AG08396 (cell line): ENCODE measurements at places on chromosomes 2 and 18.
A peak's percentile ranks its signal among the peaks of the same experiment; 100 is the strongest.

DNA sequence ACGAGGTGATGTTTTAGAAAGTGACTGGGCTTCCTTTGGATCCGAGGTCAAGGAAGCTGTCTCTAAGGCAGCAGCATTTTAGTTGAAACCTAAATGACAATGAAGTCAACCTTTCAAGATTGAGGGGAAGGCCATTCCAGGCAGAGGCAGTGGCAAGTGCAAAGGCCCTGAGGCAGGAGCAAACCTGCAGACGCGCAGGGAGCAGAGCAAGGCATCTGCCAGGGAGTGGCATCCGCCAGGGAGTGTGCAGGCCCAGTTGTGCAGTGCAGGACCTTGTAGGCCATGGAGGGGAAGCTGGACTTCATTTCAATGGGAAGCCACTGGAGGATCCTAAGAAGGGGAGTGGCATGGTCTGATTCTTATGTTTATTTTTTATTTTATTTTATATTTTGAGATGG lies 154.7 kb upstream of the SIX3 start:
- no peak for DNase-seq

GRCh38 chr2:105749583-105750400 lies 5.1 kb downstream of the NCK2 start:
- DNase-seq, result no peak

DNA sequence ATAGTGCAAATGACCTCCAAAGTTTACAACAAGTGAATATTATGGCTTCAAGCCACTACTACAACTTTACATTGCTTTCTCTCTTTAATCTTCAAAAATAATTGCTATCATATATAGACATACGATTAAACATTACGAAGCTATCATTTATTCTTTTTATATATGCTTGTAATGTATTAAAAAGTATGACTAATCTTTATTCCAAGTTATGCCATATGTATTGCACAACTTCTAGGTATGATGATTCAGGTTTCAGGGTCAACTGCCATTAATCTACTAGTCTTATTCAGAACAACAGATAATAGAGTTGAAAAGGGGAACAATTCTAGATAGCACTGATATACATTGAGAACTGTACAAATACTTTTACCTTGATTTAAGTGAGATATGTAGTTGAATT lies 506.2 kb upstream of the TMEFF2 start:
- DNase-seq, result no peak

DNA sequence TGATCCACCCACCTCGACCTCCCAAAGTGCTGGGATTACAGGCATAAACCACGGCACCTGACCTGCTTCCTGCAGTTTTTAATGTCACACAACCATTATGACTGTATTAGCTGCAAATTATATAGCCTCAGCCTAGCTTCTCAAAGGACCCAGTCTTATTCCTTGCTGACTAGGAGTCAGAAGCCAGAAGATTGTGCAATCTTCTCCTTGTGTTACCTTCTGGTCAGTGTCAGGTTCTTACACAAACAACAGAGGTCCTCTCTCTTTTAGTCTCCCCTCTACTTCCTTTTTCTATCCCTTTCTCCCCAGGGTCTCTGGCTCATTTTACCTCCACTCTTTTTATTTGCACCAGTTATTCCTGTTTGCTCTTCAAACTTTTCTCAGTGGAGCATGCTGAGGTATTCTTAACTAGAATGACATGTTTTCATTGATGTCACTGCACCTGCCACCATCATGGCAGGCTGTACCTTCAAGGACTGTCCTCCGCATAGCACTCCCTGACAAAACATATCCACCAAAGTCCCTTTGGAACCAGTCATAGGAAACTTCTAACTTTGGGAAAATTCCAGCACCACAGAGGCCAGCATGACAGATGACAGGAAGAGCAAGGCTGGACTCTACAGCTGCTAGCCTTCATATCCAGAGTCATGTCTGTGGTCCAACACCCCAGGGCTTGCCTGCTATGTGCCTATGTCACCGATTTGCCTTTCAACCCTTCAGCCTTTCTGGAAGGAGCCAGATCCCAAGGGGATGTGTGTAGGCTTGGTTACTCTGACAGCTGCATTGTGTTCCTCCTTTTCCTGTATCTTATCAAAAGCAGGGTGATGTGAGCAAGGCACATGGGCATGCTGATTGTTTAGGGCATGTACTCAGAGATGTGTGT lies 45.2 kb upstream of the EPC2 start:
- no peak for DNase-seq

DNA sequence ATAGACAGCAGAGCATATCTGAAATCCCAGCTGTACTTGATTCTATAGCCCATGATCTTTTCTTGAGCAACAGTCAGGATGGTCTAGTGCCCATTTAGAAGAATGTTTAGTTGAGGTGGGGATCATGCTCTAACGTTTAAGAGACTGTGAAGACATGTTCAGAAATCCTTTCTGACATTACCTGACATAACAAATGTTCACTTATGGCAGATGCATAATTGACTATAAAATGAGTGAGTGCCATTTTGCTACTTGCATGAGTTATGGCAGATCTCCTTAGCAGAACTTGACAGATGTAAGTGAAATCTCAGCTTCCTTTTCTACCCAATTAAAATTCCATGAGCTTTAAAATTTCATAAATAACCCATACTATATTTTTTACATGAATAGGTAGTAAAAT lies 209.5 kb upstream of the MMADHC start:
- no peak for DNase-seq

GRCh38 chr2:72759755-72760154 lies 66.1 kb downstream of the EXOC6B start:
- no peak for DNase-seq

- no peak for DNase-seq
Observed at GRCh38 chr18:14025306-14025940, 106.8 kb downstream of the ZNF519 start.

- DNase-seq, result no peak
Observed at GRCh38 chr18:78169174-78169864, 810.3 kb upstream of the SALL3 start.

DNA sequence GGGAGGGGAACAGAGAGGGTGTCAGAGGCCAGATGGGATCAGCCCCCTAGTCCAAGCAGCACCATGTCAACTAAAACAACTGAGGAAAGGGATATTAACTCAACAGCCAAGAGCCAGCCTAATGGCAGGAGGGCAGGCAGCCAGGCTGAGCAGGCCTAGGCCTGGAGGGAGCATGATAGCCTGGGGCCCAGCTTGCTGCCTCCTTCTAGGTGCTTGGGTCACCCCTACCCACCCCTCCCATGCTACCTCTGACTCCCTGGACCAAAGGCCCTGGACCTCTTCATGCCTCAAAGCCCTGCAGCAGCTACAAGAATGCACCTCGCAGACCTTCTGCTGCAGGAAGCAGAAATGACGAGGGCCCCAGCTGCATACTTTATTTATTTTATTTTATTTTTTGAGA lies 22.1 kb upstream of the TNS1 start:
- DNase-seq, result no peak

GRCh38 chr2:236855176-236855865 lies 230.4 kb upstream of the COPS8 start:
- DNase-seq, result no peak

DNA sequence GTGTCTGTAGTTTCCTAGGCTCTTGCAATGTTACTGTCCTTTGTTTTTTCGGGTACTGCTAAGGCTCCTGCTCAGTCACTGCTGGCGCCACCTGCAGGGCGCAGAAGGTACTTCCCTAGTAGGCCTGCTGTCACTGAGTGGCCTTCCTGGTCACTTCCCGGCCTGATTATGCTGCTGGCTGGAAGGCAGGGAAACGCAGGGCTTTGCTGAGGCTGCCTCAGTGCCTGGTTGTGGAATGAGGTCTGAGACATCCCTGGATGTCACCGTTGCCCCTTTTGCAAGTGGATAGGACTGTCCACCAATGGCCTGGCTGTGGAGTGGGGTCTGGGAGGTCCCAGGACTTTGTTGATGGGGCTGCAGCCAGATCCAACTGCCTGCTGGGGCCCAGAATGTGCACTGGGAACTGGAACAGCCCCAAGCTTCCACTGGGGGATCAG lies 13.1 kb downstream of the DAW1 start:
- DNase-seq, result peak; percentile 80

GRCh38 chr18:9619056-9619455 lies 4.7 kb upstream of the PPP4R1 start:
- DNase-seq, result no peak

DNA sequence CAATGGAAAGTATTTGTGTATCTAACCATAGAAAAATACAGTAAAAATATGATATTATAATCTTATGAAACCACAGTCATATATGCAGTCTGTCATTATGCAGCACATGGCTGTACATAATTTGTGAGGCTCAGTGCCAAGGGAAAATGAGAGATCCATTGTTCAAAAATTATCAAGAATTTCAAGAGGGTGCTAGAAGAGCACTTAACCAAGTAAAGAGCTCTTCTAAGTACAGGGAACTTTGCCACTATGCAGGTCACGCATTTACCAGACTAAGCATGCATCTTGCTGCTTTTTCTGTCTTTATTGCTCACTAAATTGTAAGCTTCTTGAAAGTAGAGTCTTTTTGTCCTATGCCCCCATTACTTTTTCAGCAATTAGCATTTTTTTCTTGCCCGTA lies 438.0 kb downstream of the LRP1B start:
- DNase-seq, result no peak

GRCh38 chr2:77087987-77088414 lies 434.2 kb downstream of the LRRTM4 start:
- no peak for DNase-seq

GRCh38 chr2:29589440-29590103 lies 331.8 kb downstream of the ALK start:
- DNase-seq, result no peak

DNA sequence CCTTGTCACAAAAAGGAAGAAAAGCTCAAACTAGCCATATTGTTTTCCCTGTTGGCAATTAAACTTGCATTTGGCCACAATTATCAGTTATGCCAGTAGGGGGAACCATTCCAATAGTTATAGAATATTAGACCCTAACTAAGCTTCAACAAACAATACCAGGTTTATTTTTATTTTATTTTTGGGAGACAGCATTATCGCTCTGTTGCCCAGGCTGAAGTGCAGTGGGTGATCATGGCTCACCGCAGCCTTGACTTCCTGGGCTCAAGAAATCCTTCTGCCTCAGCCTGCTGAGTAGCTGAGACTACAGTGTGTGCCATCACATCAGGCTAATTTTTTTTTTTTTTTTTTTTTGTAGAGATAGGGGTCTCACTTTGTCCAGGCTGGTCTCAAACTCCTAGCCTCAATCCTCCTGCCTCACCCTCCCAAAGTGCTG lies 102.1 kb downstream of the ATAD2B start:
- peak; percentile 28 for DNase-seq

- DNase-seq, result no peak
Observed at GRCh38 chr2:98460573-98461497, 16.2 kb downstream of the INPP4A start.

- DNase-seq, result no peak
Observed at GRCh38 chr2:232300894-232301387, 77.6 kb upstream of the ALPP start.

- no peak for DNase-seq
Observed at GRCh38 chr2:165497659-165498317, 28.3 kb downstream of the CSRNP3 start.

GRCh38 chr2:62999905-63000304 lies 50.7 kb upstream of the OTX1 start:
- DNase-seq, result peak; percentile 13

DNA sequence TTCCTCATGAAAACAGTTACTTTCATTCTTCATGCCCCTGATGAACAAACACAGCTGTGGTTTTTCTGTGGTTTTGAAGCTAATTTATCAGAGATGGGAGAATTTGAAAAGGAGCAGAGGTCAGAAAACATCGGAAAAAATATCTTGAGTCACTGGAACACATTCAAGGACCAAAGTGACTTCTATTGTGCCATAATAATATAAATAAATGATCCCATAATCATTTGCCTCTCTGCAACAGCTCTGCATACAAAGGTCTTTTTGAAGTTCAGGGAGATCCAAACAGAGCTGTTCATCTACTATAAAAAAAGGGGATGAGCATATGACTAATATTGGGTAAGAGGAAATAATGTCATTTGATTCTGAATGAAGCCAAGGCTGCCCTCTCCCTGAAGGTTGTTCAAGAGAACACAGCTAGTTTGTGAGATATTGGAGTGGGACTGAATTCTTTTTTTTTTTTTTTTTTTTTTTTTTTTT lies 201.3 kb upstream of the GALNT5 start:
- DNase-seq, result peak; percentile 30

- no peak for DNase-seq
Observed at GRCh38 chr2:71609441-71609840, 156.1 kb downstream of the DYSF start.

DNA sequence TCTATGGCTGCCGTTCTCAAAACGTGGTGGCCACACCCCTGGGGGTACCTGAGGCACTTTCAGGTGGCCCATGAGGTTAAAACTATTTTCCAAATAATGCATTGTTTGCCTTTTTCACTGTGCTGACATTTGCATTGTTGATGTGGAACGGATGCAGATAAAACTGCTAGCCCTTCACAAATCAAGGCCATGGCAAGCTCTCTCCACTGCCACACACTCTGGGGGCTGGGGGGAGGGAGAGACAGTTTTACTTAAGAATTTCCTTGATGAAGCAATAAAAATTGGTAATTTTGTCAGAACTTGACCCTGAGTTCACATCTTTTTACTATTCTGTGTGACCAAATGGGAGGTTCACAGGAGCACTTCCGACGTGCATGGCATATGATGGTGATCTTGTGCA lies 22.0 kb upstream of the TGIF1 start:
- DNase-seq, result no peak

- peak; percentile 49 for DNase-seq
Observed at GRCh38 chr2:237222178-237222577, 136.5 kb downstream of the COPS8 start.

DNA sequence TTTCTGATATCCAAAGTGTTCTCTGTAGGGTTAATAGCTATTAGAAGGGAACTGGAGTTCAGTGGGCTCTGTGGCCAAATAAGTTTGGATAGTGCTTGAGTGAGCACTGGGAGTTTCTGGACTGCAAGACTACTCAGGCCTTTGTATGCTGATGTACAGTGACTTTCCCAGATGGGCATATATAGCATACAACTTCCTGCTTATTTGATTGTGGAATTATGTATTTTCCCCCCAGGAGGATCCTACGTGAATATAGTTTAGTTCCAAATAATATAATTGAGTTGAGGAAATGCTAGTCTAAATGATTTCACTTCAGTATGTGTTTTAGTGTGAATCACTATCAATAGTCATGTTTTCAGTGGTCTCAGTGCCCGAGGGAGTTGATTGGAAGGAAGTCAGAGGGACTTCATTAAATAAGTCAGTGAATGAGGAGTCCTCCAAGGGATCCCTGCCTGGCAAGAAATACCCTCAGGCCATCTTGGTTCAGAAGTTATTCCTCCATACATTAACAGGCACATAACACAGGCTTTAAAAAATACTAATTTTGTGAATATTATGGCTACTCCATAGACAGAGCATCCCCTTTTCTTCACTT lies 251.4 kb downstream of the PRKCE start:
- no peak for DNase-seq
